Aorta (tissue), 5 donors: ENCODE measurements at places on chromosomes 4 and X. TPM values are rescaled to one million over a fixed set of nuclear protein-coding genes. Genes with fewer than 3 reads are reported as not detected.

The PCYT1B gene
- polyA plus RNA-seq, result 0.03 TPM

The AIFM1 gene
- polyA plus RNA-seq, result 17.0 TPM

The GUCY1B1 gene
- polyA plus RNA-seq, result 10.0 TPM

The DCX gene
- polyA plus RNA-seq, result not detected

The TMPRSS11B gene
- polyA plus RNA-seq, result 0.31 TPM

The RS1 gene
- polyA plus RNA-seq, result not detected

The ANKRD50 gene
- 4.5 TPM for polyA plus RNA-seq

The MAGEB10 gene
- polyA plus RNA-seq, result not detected

The MAGEA11 gene
- polyA plus RNA-seq, result not detected

The BTK gene
- polyA plus RNA-seq, result 3.7 TPM

The SLC2A9 gene
- 2.1 TPM for polyA plus RNA-seq

The HSD17B13 gene
- 0.38 TPM for polyA plus RNA-seq

The SYNPO2 gene
- 154 TPM for polyA plus RNA-seq

The CXorf65 gene
- polyA plus RNA-seq, result not detected

The GLRB gene
- 6.5 TPM for polyA plus RNA-seq

The RHOXF2 gene
- not detected for polyA plus RNA-seq

The PCDH10 gene
- 5.0 TPM for polyA plus RNA-seq

The PAGE1 gene
- not detected for polyA plus RNA-seq

The CHM gene
- polyA plus RNA-seq, result 11.9 TPM

The HDX gene
- 0.25 TPM for polyA plus RNA-seq

The CDS1 gene
- 4.8 TPM for polyA plus RNA-seq

The ADRA2C gene
- polyA plus RNA-seq, result 49.0 TPM

The CCSER1 gene
- 2.0 TPM for polyA plus RNA-seq

The CRMP1 gene
- polyA plus RNA-seq, result not detected

The ZNF711 gene
- 1.0 TPM for polyA plus RNA-seq

The FAM156B gene
- polyA plus RNA-seq, result 4.0 TPM

The TLR6 gene
- 0.33 TPM for polyA plus RNA-seq

The LRPAP1 gene
- 196 TPM for polyA plus RNA-seq

The FABP2 gene
- 0.05 TPM for polyA plus RNA-seq

The HSFX3 gene
- polyA plus RNA-seq, result 0.38 TPM

The WDR44 gene
- 9.2 TPM for polyA plus RNA-seq

The MAGEE2 gene
- polyA plus RNA-seq, result not detected

The SOX3 gene
- polyA plus RNA-seq, result not detected
